ENCODE measurements at places on chromosomes 5 and 9. TPM values are rescaled to one million over a fixed set of nuclear protein-coding genes. Genes with fewer than 3 reads are reported as not detected.

Gene PPP2R2B
- total RNA-seq = 6.9 TPM

GRCh38 chr9:132669319-132669697, 475 bp downstream of the DDX31 start:
- peaks cover 45% of the 10 kb centered on the region for H3K4me1 ChIP-seq
- DNase-seq = no peak
- H3K36me3 ChIP-seq = no peaks in the 10 kb centered on the region
- peak overlapping the region; percentile 95 for H3K4me3 ChIP-seq

Gene ADRA1B
- not detected for total RNA-seq

DNA sequence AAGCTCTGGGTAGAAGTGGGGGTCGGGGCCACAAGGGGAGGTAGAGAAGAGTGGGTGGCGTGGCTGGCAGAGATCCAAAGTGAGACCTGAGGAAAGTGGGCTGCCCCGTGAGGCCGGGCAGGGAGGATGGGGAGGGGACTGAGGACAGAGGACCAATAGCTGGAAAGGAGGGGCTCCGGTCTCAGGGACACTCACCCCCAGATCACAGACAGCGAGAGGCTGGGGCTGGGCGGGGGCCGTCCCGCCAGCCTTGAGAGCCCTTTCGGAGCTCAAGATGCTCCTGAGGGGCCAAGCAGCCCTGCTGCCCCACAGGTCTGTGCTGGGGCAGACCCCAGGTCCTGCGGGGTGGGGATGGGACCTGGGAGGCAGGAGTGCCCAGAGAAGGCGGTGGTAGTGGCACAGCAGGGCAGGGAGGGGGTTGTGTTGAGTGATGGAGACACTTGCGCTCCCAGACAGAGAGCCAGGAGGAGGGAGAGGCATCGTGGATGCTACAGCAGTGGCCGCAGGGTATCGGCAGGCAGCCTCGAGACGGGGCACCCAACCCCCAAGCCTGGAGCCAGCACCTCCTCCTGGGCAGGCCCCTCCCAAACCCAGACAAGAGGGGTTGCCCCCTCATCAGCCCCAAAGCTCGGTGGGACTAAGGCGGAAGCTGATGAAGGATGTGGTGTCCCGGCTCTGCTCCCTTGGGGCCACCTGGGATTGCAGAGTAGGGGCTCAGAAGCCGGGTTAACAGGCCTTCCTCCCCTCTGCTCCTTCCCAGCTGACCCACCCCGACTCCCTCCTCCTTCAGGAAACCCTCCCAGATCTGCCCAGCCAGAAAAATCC, 3.4 kb downstream of the SARDH start:
- no peaks in the 10 kb centered on the region for H3K36me3 ChIP-seq
- peaks cover 4% of the 10 kb centered on the region for H3K4me1 ChIP-seq
- H3K4me3 ChIP-seq = no peak overlapping the region
- H3K27me3 ChIP-seq = peaks cover 10% of the 10 kb centered on the region
- DNase-seq = no peak
- H3K27ac ChIP-seq = no peak overlapping the region

Gene RMRP
- total RNA-seq = 7,466 TPM

Gene C5orf52
- total RNA-seq = not detected

Gene DPYSL3
- not detected for total RNA-seq

- H3K36me3 ChIP-seq = no peaks in the 10 kb centered on the region
- no peaks in the 10 kb centered on the region for H3K4me1 ChIP-seq
- DNase-seq = no peak
- H3K27me3 ChIP-seq = peaks cover 11% of the 10 kb centered on the region
- no peak overlapping the region for H3K27ac ChIP-seq
Measured at GRCh38 chr9:70672161-70672649, 257.7 kb upstream of the KLF9 start.

- no peak overlapping the region for H3K4me3 ChIP-seq
- no peak for DNase-seq
- H3K36me3 ChIP-seq = no peaks in the 10 kb centered on the region
- H3K4me1 ChIP-seq = no peaks in the 10 kb centered on the region
Measured at GRCh38 chr5:59838989-59839388, 54.5 kb downstream of the PDE4D start.

Gene CCL27
- total RNA-seq = not detected

DNA sequence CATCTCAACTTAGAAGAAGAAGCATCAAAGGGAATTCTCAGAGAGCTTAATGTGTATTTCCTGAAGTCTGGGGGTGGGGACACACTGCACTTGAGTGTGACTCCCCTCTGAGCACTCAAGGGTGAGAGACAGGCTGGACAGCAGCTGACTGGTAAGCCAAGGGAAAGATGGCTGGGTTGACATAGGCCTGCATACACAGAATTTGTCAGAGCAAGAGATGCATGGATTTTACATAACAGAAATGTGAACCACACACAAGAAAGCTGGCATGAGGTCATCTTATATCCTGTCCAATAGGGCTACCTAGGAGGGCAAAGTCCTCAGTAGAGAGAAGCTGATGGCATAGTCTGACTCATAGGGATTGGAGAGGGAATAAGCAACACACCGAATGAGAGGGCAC, 114.3 kb upstream of the EPB41L4A start:
- peaks cover 3% of the 10 kb centered on the region for H3K4me1 ChIP-seq
- H3K27ac ChIP-seq = no peak overlapping the region
- no peaks in the 10 kb centered on the region for H3K36me3 ChIP-seq
- H3K4me3 ChIP-seq = no peak overlapping the region

- H3K36me3 ChIP-seq = no peaks in the 10 kb centered on the region
- no peak overlapping the region for H3K27ac ChIP-seq
- no peak for DNase-seq
- no peaks in the 10 kb centered on the region for H3K27me3 ChIP-seq
Measured at GRCh38 chr5:14929293-14930065, 57.9 kb upstream of the ANKH start.

Gene NUP214
- total RNA-seq = 107 TPM

GRCh38 chr9:89588271-89588879, 16.4 kb upstream of the GADD45G start:
- H3K36me3 ChIP-seq = no peaks in the 10 kb centered on the region
- no peak for DNase-seq
- no peak overlapping the region for H3K27ac ChIP-seq

DNA sequence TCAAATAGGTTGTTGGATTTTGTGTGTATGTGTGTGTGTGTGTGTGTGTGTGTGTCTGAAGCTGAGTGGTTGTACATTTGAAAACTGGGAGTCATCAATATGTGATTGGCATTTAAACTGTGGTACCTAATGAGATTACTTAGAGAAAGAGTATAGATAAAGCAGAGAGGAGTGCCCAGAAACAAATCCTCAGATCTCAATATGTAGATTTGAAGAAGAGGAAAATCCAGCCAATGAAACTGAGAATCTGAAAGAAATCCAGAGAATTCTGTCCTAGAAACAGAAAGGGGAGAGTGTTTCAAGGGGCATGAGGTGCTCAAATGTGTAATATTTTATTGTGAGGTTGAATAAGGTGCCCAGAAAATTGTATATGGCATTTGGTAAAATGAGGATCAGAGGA, 66.2 kb downstream of the CCDC192 start:
- no peak overlapping the region for H3K4me3 ChIP-seq
- no peaks in the 10 kb centered on the region for H3K4me1 ChIP-seq
- H3K27ac ChIP-seq = no peak overlapping the region
- no peak for DNase-seq

Gene SV2C
- 0.02 TPM for total RNA-seq

Gene SHOC1
- total RNA-seq = not detected

Gene PLAC8L1
- not detected for total RNA-seq

GRCh38 chr5:166493612-166494011, 1797.8 kb upstream of the WWC1 start:
- H3K4me3 ChIP-seq = no peak overlapping the region
- no peaks in the 10 kb centered on the region for H3K36me3 ChIP-seq
- H3K27ac ChIP-seq = no peak overlapping the region
- no peak for DNase-seq

Gene ACTBL2
- not detected for total RNA-seq

GRCh38 chr9:134059188-134059641, 8.6 kb downstream of the BRD3 start:
- no peaks in the 10 kb centered on the region for H3K36me3 ChIP-seq
- H3K27me3 ChIP-seq = no peaks in the 10 kb centered on the region
- no peak for DNase-seq
- peaks cover 28% of the 10 kb centered on the region for H3K4me1 ChIP-seq
- no peak overlapping the region for H3K4me3 ChIP-seq

DNA sequence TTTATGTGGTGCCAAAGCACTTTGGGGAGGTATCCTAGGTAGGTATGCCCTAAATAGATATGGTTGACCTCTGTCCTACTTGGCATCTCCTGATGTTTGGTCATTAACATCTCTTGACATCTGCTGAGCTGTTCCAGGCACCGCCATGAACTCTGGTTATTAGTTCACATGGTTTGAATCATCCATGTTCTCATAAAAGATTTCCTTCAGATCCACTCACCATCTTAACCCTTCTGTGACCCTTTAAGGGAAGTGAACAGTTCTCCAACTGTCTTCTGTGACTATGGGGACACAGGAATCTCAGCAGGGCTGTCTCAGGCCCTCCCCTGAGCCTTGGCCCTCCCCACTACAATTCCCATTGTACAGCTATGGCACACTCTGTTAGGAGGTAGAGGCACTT, 167.7 kb downstream of the CDH6 start:
- DNase-seq = no peak
- H3K27ac ChIP-seq = no peak overlapping the region
- no peaks in the 10 kb centered on the region for H3K4me1 ChIP-seq
- no peaks in the 10 kb centered on the region for H3K36me3 ChIP-seq
- H3K4me3 ChIP-seq = no peak overlapping the region

GRCh38 chr9:123377211-123377971, 21.4 kb downstream of the CRB2 start:
- no peak overlapping the region for H3K27ac ChIP-seq
- peaks cover 3% of the 10 kb centered on the region for H3K36me3 ChIP-seq
- H3K4me3 ChIP-seq = no peak overlapping the region
- H3K27me3 ChIP-seq = peaks cover 36% of the 10 kb centered on the region

GRCh38 chr9:36332006-36332405, 68.1 kb downstream of the RNF38 start:
- no peaks in the 10 kb centered on the region for H3K27me3 ChIP-seq
- H3K27ac ChIP-seq = peak overlapping the region; percentile 32
- H3K4me1 ChIP-seq = peaks cover 10% of the 10 kb centered on the region
- DNase-seq = no peak
- no peak overlapping the region for H3K4me3 ChIP-seq
- no peaks in the 10 kb centered on the region for H3K36me3 ChIP-seq

GRCh38 chr5:89353837-89354551, 471.0 kb upstream of the MEF2C start:
- H3K27me3 ChIP-seq = no peaks in the 10 kb centered on the region
- no peak overlapping the region for H3K4me3 ChIP-seq
- H3K27ac ChIP-seq = no peak overlapping the region

- DNase-seq = no peak
- peak overlapping the region; percentile 19 for H3K4me3 ChIP-seq
- H3K27ac ChIP-seq = peak overlapping the region; percentile 84
- no peaks in the 10 kb centered on the region for H3K27me3 ChIP-seq
- H3K36me3 ChIP-seq = no peaks in the 10 kb centered on the region
Measured at GRCh38 chr9:113585085-113585442, 121.5 kb downstream of the RGS3 start.

Gene NEUROG1
- not detected for total RNA-seq

Gene PCDHAC2
- not detected for total RNA-seq

GRCh38 chr9:138105561-138106505, 228.3 kb downstream of the CACNA1B start:
- peaks cover 12% of the 10 kb centered on the region for H3K27me3 ChIP-seq
- no peak overlapping the region for H3K27ac ChIP-seq
- H3K4me3 ChIP-seq = no peak overlapping the region
- no peaks in the 10 kb centered on the region for H3K4me1 ChIP-seq
- peaks cover 3% of the 10 kb centered on the region for H3K36me3 ChIP-seq

DNA sequence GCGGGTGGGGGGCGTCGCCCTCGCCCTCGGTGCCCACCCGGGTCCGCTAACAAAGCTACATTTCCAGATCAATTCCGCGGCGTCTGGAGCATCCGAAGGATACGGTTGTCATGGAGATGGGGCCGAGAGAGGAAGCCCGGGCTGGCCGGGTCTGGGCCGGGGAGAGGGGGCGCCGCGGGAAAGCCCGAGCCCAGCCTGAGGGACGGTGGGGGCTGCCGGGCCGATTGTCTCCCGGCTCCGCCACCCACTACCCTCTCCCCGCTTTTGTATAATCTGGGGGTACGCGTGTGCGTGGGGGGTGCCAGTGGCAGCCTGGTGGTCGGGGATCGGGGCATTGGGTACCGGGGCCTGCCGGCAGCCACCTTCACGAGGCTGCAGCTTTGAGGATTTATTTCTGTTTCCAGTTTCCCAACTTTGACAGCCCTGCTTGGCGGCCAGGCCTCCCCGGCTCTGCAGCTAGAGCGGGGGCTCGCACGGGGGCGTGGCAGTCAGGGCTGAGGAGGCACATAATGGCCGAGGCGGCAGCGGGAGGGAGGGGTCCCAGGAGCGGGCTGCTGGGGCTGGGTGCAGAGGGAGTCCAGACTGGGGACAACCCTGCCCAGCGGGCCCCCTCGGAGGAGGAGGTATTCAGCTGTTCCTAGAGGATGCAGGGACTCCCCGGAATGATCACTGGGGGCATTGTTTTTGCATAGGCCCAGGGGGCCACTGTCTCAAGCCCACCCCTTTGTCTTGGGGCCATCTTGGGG, 626 bp downstream of the PSD2 start:
- DNase-seq = no peak
- H3K27me3 ChIP-seq = peaks cover 83% of the 10 kb centered on the region
- H3K4me3 ChIP-seq = peak overlapping the region; percentile 39
- peaks cover 14% of the 10 kb centered on the region for H3K4me1 ChIP-seq
- H3K27ac ChIP-seq = no peak overlapping the region

DNA sequence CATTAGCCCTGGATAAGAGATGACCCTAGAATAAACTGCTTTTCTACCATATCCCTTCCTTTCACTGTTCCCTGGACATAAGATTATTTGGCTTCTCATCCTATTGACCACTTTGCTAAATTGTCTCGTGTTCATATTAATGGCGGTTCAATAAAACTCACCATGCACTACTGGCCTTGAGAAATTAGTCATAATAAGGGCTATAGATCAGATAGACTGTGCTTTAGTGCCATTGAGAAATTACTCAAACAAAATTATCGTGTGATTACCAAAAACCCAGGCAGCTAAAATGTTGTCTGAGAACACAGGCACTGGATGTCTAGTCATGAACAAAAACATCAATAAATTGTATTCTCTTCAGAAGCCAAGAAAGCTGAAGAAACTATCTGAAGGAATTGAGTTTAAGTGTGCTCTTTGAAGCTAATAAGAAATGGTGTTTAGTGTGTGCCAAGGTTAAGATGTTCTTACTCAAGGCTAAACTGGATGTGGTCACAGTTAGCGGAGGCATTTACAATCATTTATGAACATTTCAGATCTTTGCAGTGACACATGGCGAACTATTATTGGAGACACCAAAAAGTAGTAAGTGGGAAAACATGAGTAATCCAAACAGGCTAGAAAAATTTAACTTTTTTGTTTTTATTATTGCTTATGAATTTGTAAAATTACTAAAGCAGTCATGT, 460.4 kb upstream of the RORB start:
- DNase-seq = no peak
- H3K27ac ChIP-seq = no peak overlapping the region
- no peaks in the 10 kb centered on the region for H3K4me1 ChIP-seq
- no peak overlapping the region for H3K4me3 ChIP-seq
- no peaks in the 10 kb centered on the region for H3K36me3 ChIP-seq
- no peaks in the 10 kb centered on the region for H3K27me3 ChIP-seq

GRCh38 chr5:64180661-64181343, 15.2 kb downstream of the RNF180 start:
- H3K4me1 ChIP-seq = no peaks in the 10 kb centered on the region
- H3K27me3 ChIP-seq = no peaks in the 10 kb centered on the region
- no peak overlapping the region for H3K27ac ChIP-seq
- no peaks in the 10 kb centered on the region for H3K36me3 ChIP-seq
- H3K4me3 ChIP-seq = no peak overlapping the region

Gene LAMC3
- 0.47 TPM for total RNA-seq
